ENCODE measurements at places on chromosomes 5 and 9.
A peak's percentile ranks its signal among the peaks of the same experiment; 100 is the strongest.

DNA sequence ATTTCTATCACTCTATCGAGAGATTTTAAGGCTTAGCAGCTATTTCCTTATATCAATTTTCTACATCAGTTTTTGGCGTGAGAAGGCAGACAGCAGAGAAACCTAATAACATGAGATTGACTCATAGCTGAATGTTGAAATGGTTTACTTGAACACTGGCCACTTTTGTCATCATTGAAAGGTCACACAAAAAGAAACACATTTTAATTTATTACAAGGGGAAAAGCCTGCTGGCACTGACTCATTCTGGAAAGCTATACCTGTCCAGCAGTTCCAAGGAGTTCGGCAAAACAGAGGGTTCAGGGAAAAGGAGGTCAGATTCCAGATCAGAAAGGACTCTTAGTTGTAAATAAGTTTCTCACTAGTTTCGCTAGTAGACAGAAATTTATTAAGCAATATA is 566.4 kb downstream of the DNAH5 start:
- DNase-seq = no peak

DNA sequence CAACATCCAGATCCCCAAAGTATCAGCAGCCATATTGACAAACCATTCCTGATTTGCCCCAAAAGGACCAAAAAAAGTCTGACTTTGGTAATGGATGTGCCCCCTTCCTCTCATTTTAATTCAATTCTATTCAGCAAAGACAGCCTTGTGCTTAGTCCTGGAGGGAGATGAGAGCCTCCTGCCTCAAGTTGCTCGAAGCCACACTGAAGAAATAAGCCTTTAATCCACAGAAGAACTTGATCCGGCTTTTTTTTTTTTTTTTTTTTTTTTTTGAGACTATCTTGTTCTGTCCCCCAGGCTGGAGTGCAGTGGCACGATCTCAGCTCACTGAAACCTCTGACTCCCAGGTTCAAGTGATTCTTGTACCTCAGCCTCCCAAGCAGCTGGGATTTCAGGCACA is 8.4 kb upstream of the PAX5 start:
- no peak for DNase-seq

DNA sequence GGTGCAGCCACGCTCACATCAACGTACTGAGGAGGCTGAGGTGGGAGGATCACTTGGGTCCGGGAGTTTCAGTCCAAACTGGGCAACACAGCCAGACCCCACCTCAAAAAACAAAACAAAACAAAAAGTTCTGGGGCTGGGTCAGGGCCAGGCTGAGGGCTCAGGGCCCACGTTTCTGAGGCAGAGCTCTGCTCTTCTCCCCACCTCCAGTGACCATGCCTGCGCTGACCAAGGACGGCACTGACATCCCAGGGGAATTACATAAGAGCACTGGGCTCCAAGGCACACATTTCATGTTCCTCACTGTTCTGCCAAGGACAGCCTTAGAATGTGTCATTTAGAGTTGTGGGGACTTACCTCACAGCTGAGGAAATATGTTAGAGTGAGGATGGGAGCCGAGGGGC is 40.4 kb upstream of the TESK1 start:
- peak; percentile 65 for DNase-seq

GRCh38 chr9:125821078-125821477 is 73.9 kb downstream of the PBX3 start:
- DNase-seq = no peak

DNA sequence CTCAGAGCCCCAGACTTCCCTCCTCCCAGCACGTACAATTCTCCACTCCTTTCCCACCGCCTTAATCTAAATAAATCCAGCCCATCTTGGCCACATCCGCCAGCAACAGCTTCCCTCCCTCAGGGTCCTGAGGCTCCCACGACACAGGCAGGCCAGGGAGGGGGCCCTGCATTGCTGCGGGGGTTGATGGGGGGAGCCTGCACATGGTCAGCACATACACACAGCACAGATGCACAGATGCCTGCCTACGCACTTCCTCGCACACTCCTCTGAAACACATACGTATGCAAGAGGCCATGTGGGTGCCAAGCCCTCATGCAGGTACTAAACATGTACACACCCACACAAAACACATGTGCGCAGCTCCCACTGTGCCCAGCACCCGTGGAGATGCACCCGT is 14.8 kb downstream of the PDGFRB start:
- peak; percentile 62 for DNase-seq

- DNase-seq = no peak
Measured at GRCh38 chr5:78972654-78973428, 12.3 kb downstream of the ARSB start.
